Hematopoietic multipotent progenitor cell (in vitro differentiated cells): ENCODE measurements at places on chromosomes 4 and X. TPM values are rescaled to one million over a fixed set of nuclear protein-coding genes. Genes with fewer than 3 reads are reported as not detected.

The SGMS2 gene
- total RNA-seq, result 5.4 TPM

DNA sequence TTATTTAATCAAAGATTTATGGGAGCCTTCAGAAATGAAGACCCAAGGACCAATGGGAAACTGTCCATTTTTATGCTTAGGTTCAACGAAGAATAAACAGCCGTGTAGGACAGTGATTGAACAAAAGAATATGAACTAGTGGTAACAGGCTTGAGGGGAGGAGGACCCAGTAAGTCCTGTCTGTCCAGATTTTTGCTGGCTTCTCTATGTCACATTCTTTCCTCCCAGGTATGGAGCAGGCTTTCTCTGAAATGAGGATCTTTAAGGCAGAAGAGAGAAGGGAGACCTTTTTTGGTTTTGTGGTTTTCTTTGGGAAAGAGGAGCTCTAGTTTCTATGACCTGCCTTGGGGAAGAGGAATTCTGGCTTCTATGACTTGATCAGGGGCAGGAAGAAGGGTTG, 74.1 kb downstream of the BANK1 start:
- no peak for DNase-seq

- peak; percentile 31 for DNase-seq
Measured at GRCh38 chrX:137194164-137194563, 160.4 kb upstream of the GPR101 start.

DNA sequence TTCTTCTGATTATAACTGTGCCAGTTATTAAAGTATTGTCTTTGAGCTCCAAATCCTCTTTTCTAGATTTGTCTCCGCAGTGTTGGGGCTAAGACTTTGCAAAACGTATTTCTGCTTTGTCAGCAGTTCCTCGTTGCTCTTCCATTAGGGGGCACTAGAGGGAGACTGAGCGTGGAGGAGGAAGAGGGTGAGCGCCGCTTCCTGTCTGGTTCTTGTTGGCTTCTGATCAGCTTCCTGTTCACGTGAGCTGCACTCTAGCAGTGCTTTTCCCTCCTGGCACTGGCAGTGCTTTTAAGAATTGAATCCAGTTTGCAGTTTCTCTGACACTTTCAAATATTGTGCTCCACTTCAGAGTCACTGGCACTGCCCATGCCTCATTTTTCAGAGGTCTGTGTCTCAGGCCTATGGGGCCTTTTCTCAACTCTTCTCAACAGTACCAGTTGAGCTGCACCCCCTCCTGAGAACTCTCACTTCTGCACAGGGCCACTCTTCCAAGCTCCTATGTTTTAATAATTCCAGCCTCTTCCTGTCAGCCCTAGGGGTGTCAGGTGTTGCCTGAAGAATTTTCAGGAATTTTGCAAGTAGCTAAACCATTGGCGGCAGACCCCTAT, 54.4 kb upstream of the LCORL start:
- DNase-seq, result peak; percentile 19

- no peak for DNase-seq
Measured at GRCh38 chr4:126603825-126604224, 1028.9 kb upstream of the INTU start.
